ENCODE measurements at places on chromosomes 3 and 15. TPM values are rescaled to one million over a fixed set of nuclear protein-coding genes. Genes with fewer than 3 reads are reported as not detected.

- no peak overlapping the region for H3K4me3 ChIP-seq
- no peaks in the 10 kb centered on the region for H3K4me1 ChIP-seq
- no peak for DNase-seq
- peaks cover 6% of the 10 kb centered on the region for H3K27me3 ChIP-seq
Observed at GRCh38 chr15:68500363-68501258, 68.6 kb upstream of the ITGA11 start.

GRCh38 chr15:51359981-51360380 lies 18.5 kb downstream of the GLDN start:
- no peaks in the 10 kb centered on the region for H3K36me3 ChIP-seq
- no peak for DNase-seq
- H3K4me3 ChIP-seq = no peak overlapping the region
- H3K4me1 ChIP-seq = no peaks in the 10 kb centered on the region
- no peaks in the 10 kb centered on the region for H3K27me3 ChIP-seq

DNA sequence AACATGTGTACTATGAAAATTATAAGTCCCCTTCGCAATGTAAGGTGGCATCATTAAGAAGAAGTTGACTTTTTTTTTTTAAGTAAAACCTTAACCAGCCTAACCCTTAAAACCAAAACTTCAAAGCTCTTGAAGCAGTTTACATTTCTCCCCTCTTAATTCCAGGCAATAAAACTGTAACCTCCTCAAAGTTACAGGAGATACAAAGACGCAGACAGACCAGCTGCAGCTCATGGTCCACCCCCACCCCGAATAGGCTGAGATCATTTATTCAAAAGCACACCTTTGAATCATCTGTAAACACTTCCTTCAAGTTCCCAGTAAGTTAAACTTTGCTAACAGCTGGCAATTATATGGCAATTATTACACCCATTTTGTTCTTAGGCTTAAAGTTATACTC lies 414.5 kb downstream of the ERC2 start:
- no peak overlapping the region for H3K4me3 ChIP-seq
- no peaks in the 10 kb centered on the region for H3K36me3 ChIP-seq
- DNase-seq = no peak
- no peaks in the 10 kb centered on the region for H3K27me3 ChIP-seq
- H3K4me1 ChIP-seq = no peaks in the 10 kb centered on the region

- peaks cover 37% of the 10 kb centered on the region for H3K4me1 ChIP-seq
- peak overlapping the region; percentile 23 for H3K4me3 ChIP-seq
- no peaks in the 10 kb centered on the region for H3K27me3 ChIP-seq
Observed at GRCh38 chr3:12758025-12758781, 856 bp downstream of the TMEM40 start.

CCDC9B gene
- total RNA-seq = 15.6 TPM

TRAK1 gene
- total RNA-seq = 25.9 TPM

DNA sequence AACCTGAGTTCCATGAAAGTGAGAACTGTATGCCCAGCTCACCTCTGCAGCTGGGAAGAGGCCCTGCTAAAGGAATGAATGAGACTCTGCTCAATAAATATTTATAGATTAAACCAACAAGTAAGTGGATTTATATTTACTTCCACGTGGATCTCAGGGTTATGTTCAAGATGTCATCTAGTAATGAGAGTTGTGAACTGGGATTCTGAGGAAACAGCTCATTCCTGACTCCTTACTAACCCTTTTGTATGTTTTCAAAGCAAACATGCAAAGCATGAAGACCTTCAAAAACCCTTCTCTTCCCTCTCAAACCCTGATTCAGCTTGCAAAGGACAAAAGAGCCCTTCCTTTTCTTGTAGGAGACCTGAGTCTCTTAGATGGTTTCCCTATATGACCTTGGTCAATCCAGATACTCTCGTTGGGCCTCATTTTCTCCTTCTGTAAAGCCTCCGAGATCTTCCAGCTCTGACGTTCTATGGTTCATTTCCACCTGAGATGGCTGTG lies 53.4 kb downstream of the LSM3 start:
- H3K27me3 ChIP-seq = no peaks in the 10 kb centered on the region
- H3K27ac ChIP-seq = no peak overlapping the region
- no peaks in the 10 kb centered on the region for H3K36me3 ChIP-seq
- no peak overlapping the region for H3K4me3 ChIP-seq
- DNase-seq = no peak

DNA sequence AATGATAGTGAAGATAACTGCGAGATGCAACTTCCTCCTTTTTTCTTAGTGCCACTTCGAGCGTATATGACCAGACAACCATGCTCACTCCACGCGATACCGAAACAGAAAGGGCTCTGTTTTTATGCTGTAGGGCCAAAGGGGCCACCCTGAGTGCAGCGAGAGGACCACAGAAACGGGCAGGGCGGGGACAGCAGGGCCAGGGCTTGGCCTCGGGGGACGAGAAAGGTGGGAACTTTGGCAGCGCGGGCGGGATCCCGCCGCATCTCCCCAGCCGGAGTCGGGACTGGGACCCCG lies 483 bp downstream of the VPS13C start:
- peaks cover 19% of the 10 kb centered on the region for H3K4me1 ChIP-seq
- no peaks in the 10 kb centered on the region for H3K36me3 ChIP-seq
- peak overlapping the region; percentile 91 for H3K4me3 ChIP-seq
- DNase-seq = no peak

DNA sequence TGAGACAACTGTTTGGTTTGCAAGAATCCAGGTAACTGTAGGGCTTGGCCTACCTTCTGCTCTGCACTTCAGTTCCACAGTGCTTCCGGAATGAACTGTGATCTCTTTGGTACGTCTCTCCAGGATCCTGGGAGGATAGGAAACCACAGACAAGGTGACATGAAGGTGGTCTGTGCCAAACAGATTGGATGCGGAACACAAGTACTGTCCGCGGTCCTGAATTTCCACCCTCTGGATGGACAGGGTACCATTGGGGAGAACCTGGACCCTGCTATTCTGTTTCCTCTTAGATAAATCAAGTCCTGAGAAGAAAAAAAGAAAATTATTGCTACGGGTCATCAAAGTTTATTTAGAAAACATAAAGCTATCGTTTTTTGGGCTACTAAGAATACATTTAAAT lies 17.3 kb downstream of the IGSF10 start:
- no peak overlapping the region for H3K27ac ChIP-seq
- H3K36me3 ChIP-seq = no peaks in the 10 kb centered on the region
- DNase-seq = no peak
- H3K4me1 ChIP-seq = no peaks in the 10 kb centered on the region
- H3K27me3 ChIP-seq = no peaks in the 10 kb centered on the region

DNA sequence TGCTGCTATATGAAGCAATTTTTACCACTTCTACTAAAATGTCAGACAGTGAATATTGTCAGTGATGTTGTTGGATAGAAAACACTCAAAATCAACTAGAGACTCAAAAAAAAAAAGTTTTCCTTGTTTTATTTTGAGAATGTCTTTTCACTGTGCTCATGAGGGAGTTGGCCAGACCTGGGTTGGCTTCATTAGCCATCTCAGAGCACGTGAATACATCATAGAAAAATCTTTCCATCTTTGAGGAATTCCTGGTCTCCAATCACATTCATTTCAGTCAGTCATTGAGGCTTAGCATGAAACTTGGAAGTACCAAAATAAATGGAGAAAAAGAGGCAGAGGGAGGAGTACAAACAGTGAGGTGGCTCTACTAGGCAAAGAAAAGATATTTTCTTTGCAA lies 57.6 kb upstream of the CMSS1 start:
- H3K4me1 ChIP-seq = no peaks in the 10 kb centered on the region
- no peaks in the 10 kb centered on the region for H3K36me3 ChIP-seq
- H3K27ac ChIP-seq = no peak overlapping the region
- H3K4me3 ChIP-seq = no peak overlapping the region
- DNase-seq = no peak
- peaks cover 84% of the 10 kb centered on the region for H3K27me3 ChIP-seq

- H3K27me3 ChIP-seq = no peaks in the 10 kb centered on the region
- H3K4me3 ChIP-seq = no peak overlapping the region
- H3K27ac ChIP-seq = no peak overlapping the region
- no peaks in the 10 kb centered on the region for H3K36me3 ChIP-seq
Observed at GRCh38 chr3:130085881-130086280, 4.2 kb downstream of the ALG1L2 start.

GRCh38 chr15:32099956-32100684 lies 69.8 kb downstream of the CHRNA7 start:
- no peak for DNase-seq
- H3K27ac ChIP-seq = no peak overlapping the region
- H3K4me1 ChIP-seq = no peaks in the 10 kb centered on the region
- H3K27me3 ChIP-seq = no peaks in the 10 kb centered on the region
